ENCODE measurements at places on chromosomes 4 and X.

GRCh38 chr4:153501578-153501977 is 35.4 kb downstream of the TMEM131L start:
- no peak for DNase-seq

- DNase-seq: no peak
Observed at GRCh38 chr4:101309925-101310324, 37.4 kb downstream of the PPP3CA start.

DNA sequence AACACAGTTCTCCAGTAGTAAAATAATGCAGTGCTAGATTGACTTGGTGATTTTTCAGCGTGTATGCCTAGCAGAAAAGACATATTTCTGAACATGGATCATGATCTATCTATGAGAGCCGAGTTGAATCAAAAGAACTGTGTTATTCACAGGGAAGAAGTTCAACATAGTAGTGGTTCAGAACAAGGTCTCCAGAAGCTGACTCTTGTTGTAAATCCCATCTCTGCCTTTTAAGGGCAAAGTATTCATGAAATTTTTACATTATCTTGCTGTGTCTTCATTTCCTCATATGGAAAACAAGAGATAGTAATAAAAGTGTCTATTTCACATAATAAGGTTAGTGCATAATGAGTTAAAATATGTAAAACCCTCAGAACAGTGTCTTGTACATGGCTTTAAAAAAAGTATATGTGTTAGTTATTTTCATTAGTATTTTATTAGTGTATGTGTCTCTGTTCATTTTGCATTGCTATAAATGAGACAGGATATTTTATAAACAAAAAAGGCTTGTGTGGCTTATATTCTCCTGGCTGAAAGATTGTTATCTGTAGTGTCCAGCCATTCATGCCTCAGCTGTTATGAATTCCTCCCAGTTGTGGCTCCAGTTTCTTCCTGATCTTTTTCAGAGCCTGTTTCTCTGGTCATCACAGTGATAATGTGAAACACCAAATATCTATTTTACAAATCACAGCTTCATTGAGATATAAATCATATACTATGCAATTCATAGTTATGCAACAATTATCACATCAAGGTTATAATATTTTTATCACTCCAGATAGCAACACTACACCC is 1351.2 kb downstream of the STIM2 start:
- DNase-seq: no peak

GRCh38 chr4:128006592-128006991 is 41.4 kb downstream of the ABHD18 start:
- no peak for DNase-seq

DNA sequence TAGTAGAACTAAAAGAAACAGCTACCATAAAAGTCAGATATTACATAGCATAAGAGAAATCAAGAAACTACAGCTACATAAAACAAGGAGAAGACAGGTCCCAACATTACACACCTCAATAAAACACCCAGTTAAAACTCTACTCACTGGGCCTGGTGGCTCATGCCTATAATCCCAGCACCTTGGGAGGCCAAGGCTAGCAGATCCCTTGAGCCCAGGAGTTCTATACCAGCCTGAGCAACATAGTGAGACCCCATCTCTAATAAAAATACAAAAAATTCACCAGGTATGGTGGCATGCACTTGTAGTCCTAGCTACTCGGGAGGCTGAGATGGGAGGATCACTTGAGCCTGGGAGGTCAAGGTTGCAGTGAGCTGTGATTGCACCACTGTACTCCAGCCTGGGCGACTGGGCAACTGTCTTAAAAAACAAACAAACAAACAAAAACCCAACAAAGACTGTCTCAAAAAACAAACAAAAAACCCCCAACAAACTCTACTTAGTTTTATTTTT is 15.2 kb upstream of the TXLNG start:
- no peak for DNase-seq

DNA sequence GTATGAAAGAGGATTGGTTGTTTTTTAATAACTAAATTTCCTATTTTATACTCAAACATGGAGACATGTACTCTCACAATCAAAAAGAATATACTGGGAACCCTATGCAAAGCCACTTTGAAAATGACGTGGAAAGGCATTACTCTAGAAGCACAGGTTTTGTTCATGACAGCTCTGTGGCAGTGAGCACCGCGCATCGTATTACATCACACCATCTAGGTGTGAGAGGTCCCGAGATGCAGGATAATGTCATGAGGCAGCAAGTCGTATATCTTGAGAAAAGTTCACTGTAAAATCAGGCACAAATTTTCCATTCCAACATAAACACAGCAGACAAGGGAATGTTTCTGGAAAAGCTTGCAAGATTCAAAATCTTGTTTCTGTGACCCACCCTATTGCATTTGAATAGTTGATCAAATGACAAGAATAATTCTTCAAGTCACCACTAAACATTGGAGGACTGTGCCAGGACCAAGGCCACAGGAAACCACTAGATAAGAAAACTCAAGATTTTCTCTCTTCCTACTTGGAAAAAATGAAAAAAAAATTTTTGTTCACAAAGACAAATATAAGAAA is 127.6 kb downstream of the LDB2 start:
- no peak for DNase-seq

DNA sequence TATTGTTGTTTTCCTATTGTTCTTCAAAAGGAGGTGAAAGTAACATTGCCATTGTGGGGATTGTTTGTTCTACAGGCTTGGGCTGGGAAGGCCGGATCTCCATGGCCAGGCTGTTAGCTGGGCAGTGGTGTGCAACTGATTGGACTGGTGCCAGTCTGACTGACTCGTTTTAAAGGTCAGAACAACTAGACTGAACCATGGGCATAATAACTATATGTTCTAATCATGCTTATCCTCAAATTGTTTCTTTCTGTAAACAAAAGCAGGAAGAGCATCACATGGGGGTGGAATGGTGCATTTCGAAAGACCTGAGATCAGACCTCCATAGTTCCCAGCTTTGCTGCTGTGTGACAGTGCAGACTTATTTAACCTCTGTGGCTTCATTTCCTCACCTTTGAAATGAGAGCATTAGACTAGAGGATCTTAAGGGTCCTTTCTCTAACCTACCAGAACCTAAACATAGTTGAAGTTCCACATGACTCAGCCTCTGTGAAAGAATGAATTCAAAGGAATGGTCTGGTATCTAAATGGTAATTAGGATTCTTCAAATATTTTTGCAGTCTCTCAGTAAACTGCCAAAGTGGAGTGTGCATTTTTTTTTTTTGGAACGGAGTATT is 66.7 kb upstream of the PGRMC2 start:
- no peak for DNase-seq

DNA sequence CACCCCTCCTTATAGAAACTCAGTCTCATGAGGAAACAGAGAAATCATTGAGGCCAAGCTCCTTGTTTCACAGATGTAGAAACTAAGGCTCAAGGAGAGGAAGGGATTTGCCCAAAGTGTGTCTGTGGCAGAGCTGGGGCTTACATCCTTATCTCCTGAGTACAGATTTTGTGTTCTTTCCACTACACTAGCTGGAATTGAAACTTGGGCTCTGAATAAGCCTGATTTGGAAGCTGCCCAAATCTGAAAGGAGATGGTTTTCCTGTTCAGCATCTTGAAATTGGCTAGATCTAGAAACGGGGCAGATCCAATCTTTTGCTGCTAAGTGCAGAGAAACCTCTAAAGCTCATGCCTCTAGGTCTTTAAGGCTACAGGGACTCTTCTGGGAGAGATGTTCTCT is 24.3 kb downstream of the AWAT2 start:
- no peak for DNase-seq

DNA sequence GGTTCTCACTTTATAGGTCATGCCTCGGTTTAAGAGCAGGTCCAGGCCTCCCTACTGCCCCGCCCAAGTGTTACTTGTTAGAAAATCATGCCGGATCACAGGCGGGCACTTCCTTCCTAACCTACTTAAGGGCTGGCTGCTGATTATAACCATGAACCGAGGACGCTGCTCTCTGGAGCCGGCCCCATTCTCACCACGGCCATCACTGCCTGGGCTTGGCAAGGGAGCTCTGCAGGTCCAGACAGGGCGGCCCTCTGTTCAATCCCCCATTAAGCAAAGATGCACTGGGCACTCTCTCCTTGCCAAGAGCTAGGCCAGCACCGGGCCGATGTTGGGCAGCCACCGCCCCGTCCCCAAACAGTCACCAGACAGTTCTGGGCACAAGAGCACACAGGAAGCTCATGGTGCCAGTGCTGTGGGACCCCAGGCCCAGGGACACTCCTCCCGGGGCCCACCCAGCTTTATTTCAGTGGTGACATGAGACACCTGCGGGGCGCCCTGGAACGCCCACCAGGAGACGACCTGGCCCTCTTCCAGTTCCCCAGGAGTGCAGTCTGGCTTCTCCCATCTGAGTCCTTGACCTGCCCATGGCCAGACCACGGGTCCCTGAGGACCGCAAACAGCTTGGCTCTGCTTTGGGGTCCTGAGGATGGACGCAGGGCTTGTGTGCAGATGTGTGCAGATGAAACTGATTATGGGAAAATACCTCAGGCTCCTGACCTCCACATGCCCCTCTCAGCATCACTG is 44.0 kb downstream of the ABLIM2 start:
- DNase-seq: no peak

DNA sequence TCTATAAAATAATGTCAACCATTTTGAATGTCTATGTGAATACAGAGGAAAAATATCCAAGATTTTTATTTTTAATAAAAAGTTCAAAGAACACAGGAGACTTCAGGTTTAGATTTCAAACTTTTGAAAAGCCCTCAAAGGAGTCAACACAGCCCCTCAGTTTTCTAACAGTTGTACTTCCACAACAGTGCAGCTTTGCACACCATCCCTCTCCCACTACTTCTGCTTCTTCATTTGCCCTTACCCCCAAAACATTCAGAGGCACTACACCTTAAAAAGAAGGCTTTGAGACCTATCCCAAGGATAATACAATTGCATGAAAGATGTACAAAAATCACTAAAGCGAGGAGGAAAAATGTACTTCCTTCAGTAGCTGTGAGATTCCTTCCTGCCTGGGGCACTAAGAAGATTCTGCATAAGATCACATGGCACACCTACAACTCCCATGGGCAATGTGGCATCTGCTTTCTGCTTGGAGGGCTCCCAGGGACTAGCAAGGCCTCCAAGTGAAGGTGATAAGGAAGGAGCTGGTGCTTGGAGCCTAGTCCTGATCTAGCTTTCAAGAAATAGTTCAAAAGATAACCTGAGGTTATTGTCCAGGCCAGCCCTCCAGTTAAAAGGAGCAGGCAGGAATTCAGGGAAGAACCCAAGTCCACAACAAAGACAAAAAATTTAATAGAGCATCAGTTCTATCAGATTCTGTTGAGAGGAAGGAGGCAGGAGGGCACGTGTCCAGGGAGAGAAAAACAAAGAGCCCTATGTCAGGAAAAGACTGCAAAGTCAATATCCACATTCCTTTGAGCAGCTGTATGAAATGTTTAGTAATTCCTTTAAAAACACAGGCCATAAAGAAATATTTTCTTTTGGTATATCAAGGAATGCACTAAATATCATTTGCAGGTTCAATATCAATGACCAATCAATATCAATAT is 19.1 kb downstream of the ARAP2 start:
- DNase-seq: no peak

GRCh38 chr4:7515390-7515902 is 80.7 kb upstream of the PSAPL1 start:
- DNase-seq: no peak

DNA sequence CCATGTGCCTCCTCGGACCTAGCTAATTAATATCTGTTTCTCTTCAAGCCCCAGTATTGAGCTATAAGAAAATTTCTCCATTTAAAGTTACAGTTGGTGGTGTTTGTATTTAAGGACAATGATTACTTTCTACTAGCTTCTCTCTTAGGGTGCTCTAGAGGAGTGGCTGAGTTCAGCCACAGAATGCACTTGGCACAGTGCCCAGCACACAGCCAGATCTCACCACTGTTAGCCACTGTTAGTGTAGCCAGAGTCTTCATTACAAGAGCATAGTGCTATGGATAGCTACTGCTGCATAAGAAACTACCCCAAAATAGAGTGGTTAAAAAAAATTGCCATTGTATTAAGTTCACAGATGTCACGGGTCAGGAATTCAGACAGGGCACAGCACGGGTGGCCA is 421.3 kb downstream of the BCOR start:
- DNase-seq: no peak

DNA sequence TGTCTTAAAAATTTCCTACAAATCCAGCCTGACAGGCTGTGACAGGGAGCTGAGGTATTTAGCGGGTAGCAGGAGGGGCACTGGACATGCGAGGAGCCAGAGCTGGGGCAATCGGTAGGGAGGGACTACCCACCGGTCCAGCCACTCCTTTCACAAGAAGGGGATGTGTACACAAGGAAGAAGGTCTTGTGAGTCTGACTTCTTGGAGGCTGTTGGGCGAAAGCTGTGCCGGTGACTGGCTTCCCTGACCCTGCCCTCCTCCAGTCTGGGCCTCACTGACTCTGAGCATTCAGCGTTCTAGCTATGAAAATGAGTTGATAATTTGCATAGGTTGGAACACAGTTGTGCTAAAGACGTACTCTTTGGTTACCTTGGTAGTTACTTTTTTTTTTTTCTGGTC is 12.7 kb upstream of the CXCL8 start:
- no peak for DNase-seq

- no peak for DNase-seq
Observed at GRCh38 chrX:136839196-136839595, 41.3 kb downstream of the RBMX start.

DNA sequence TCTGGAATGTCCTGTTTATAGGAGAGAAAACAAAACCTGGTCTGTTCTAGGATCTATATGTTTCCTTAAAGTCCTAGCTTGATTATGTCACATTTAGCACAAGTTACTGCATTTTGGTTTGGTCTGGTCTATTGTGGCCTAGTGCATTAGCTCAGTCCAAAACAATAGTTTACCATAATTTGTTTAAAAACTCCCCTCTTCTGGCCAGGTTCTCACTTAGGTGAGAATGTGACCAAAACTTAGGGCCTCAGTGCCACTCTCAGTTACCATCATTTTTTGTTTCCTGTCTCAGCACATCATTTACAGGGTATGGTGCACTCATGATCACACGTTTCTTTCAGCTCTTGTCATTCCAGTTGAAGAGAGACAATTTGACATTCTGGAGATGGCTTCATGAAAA is 378.5 kb downstream of the KLHL4 start:
- no peak for DNase-seq

GRCh38 chrX:641671-642435 is 11.3 kb downstream of the SHOX start:
- DNase-seq: no peak

DNA sequence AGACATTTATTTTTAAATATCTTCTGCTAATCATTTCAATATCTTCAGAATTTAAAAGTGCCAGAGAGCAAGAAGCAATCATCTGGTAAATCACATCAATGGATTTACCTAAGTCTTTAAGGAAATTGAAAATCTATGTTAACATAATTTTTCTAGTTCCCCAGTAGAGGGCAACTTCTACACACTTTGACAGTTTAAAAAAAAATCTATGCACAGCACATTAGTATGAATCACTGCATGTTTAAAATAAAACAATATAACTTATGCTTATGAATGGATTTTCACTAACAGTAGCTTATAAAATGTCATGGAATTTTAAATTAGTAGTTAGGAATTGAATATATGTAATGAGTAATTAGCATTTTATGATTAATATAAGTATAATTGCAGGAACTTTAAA is 126.5 kb downstream of the REELD1 start:
- DNase-seq: no peak

GRCh38 chr4:74039315-74039763 is 850 bp upstream of the CXCL3 start:
- no peak for DNase-seq

GRCh38 chr4:78039678-78040077 is 17.4 kb upstream of the FRAS1 start:
- no peak for DNase-seq
